BJ (cell line): ENCODE measurements at places on chromosomes 2 and 18.

- DNase-seq, result no peak
Measured at GRCh38 chr2:22110244-22110651, 986.5 kb downstream of the TDRD15 start.

- DNase-seq, result no peak
Measured at GRCh38 chr2:120543899-120544298, 191.8 kb upstream of the GLI2 start.

- DNase-seq, result no peak
Measured at GRCh38 chr18:69674292-69674877, 273.3 kb downstream of the CD226 start.

GRCh38 chr2:19731515-19731914 lies 170.3 kb downstream of the TTC32 start:
- DNase-seq, result no peak

DNA sequence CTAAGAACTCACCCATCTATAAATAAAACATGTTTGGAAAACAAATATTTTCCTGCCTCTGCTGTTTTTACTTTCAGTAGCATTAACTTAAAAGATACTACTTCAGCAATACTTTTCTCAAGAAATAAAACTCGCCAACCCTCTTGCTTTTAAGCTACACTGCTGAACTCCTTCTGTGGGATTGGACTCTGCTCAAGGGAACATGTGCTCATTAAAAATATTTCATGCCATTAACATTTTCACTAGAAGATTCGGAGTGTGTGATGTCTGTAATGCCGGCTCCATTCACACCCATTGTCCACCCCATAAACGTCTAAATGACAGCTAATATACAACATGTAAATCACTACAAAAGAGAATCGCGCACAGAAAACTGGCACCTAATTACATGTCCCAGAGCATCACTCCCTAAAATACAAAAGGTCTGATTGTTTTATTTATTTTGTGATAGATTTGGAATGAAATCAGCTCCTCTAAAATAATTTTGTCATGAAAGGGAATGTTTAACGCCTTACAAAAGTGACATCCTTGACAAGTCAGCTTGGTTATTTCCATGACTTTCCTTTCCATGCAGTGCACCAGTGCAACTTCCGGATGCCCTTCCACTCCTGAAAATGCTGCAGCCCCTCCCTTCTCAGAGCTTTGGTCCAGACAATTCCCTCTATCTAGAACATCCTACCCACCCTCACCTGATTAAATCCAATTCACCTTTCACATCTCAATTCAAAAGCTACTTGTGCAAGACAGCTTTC lies 73.1 kb downstream of the ANKRD44 start:
- DNase-seq, result no peak

DNA sequence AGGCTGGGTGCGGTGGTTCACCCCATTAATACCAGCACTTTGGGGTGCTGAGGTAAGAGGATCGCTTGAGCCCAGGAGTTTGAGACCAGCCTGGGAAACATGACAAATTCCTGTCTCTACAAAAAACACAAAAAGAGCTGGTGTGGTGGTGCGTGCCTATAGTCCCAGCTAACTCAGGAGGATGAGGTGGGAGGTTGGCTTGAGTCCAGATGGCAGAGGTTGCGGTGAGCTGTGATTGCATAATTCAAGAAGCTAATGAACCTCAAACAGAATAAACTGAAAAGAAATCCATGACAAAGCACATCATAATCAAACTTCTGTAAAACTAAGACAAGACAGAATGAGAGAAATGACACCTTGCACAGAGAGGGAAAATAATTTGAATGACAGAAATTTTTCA lies 54.8 kb downstream of the SEMA4F start:
- no peak for DNase-seq

GRCh38 chr18:72868585-72869225 lies 918 bp upstream of the NETO1 start:
- DNase-seq, result no peak

DNA sequence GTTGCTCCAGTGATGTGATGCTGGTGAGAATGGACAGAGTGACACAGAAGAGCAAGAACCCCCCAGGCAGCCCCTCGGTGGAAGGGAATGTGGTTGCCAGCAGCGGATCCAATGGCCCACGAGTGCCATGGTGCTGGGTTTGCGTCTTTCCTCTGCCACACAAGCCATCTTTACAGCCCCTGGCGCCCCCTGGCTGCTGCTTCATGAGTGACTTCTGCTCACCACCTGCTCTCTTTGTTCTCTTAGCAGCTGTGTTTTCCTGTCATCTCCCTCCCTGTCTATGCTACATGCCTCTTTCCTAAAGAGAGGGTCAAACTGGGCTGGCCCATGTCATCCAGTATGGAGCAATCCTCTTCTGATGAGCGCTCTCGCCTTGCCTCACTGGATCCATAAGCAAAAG lies 300.0 kb upstream of the SMIM21 start:
- DNase-seq, result no peak

- no peak for DNase-seq
Measured at GRCh38 chr2:130728007-130728454, 839 bp upstream of the GPR148 start.

DNA sequence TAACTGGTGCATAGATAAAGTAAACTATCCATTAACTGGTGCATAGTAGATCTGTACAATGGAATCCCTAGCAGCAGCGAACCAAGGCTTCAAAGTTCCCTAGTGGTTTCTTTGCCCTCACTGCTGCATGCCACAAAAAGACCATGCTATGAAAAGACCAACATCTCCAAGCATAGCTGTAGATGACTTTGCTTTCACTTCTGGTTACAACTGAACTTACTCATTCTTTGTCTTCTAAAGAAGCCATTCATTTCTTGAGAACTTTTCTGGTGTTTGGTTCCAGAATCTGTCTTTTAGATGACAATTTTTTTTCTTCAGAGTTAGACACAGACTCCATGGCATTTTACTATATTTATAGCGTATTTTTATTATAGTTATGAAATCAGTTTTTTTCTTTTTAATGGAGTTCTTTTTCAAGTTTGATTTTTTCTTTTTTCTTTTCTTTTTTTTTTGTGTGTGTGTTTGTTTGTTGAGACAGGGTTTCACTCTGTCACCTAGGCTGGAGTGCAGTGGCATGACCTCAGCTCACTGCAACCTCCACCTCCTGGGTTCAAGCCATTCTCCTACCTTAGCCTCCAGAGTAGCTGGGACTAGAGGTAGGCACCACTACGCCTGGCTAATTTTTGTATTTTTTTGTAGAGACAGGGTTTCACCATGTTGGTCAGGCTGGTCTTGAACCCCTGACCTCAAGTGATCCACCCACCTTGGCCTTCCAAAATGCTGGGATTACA lies 63.6 kb downstream of the SLC35F5 start:
- no peak for DNase-seq

GRCh38 chr2:199440118-199440517 lies 17.6 kb downstream of the SATB2 start:
- no peak for DNase-seq
